ENCODE measurements at places on chromosomes 1 and 21.
A peak's percentile ranks its signal among the peaks of the same experiment; 100 is the strongest.

DNA sequence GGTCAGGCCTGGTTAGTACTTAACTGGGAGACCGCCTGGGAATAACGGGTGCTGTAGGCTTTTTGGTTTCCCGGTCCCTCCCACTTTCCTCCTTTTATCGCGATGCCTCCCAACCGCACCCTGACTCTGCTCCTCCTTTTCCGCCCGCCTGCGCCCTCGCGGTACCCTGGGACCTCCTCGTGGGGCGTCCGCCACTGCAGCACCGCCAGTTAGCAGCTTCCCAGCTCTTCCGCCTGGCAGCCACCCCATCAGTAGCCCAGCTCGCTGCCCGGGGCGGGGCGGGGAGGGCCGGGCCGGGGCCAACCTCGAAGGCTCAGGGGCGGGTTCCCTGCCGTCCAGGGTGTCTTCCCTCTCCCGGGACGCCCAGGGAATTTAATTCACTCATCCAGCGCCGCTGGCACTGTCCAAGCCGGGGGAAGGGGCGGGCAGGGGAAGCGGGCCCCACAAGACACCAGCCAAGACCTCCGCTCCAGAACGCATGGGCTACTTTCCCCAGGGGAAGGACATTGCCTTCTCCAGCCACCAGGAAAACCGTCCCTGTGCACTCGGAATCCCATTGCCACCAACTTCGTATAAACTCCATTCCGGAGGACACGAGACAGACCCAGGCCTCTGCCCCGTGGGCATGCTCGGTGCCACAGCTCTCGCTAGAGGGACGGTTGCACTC lies 2.0 kb upstream of the ZNF678 start:
- no peak for DNase-seq

GRCh38 chr1:106746448-106747085 lies 309.9 kb upstream of the PRMT6 start:
- no peak for DNase-seq

- DNase-seq: no peak
Measured at GRCh38 chr1:195941314-195941713, 666.9 kb downstream of the KCNT2 start.

DNA sequence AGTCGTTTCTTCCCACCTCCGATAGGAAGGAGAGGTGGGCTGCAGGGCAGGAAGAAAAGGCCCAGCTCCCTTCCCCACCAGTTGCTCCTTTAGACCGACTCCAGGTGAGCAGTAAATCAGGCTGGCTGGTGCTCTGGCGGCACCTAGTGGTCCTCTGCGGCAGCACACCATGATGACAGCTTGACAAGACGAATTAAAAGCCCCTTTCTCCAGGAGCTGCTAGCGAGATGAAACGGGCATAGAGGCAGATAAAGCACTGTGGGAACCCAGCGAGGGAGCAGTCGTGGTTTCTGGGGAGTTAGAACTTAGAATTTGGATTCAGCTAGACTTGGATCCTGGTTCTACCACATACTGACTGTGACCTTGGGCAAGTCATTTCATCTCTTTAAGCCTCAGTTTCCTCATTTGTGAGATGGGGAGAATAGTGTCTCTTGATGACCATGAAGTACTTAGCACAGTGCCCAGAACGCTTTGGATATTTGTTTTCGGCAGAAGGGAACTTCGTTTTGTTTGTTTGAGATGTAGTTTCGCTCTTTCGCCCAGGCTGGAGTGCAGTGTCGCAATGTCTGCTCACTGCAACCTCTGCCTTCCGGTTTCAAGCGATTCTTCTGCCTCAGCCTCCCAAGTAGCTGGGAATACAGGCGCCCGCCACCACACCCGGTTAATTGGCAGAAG lies 21.8 kb upstream of the COL9A2 start:
- peak; percentile 96 for DNase-seq

DNA sequence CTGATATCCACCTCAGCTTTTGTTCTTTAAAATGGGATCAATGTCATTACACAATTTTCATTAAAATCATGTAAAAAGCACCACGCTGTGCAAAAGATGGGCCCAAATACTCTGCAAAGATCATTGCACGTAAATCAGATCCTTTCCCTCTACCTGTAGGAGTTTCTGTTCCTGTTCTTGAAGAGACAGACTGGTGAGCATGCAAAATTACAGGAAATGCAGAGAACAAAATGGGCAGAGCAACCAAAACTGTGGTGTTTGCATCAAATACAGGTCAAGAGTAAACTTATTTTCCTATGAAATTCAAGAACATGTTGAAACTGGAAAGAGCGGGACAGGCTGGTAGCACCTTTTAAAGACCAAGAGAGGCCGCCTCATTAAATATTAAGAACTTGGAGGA lies 294.9 kb upstream of the ADGRL2 start:
- no peak for DNase-seq

DNA sequence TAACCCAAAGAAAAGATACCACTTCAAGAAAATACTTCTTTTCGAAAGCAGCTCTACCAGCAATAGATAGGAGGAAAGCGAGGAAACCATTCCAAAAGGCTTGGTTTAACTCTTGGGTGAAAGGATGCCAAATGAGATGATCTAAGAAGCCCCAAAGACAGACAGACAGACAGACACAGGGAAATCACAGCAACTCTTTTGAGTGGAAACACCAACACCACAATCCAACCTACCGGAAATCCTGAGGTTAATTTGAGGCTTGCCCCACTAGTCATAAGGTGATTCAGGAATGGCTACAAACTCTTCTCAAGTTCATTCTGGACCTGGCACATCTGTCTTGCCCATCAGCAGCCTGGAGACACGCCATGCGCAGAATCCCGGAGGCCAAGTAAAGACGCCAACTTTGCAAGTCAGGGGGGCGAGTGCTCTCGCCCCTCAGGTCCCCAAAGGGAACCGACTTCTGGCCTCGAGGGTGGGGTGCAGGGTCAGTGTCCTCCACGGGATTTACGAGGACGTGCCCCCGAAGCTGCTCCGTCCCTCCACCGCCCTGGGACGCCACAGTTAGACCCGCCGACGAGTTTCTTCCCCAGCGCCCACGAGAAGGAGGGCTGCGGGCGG lies 778 bp downstream of the EVI5 start:
- no peak for DNase-seq

All from WTC11 (cell line).